Adipocyte (in vitro differentiated cells): ENCODE measurements at places on chromosomes 12 and 14.

DNA sequence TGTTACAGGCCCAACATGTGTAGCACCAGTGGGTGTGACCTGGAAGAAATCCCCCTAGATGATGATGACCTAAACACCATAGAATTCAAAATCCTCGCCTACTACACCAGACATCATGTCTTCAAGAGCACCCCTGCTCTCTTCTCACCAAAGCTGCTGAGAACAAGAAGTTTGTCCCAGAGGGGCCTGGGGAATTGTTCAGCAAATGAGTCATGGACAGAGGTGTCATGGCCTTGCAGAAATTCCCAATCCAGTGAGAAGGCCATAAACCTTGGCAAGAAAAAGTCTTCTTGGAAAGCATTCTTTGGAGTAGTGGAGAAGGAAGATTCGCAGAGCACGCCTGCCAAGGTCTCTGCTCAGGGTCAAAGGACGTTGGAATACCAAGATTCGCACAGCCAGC, 8.6 kb downstream of the BCL2L14 start:
- peak; percentile 3 for DNase-seq

DNA sequence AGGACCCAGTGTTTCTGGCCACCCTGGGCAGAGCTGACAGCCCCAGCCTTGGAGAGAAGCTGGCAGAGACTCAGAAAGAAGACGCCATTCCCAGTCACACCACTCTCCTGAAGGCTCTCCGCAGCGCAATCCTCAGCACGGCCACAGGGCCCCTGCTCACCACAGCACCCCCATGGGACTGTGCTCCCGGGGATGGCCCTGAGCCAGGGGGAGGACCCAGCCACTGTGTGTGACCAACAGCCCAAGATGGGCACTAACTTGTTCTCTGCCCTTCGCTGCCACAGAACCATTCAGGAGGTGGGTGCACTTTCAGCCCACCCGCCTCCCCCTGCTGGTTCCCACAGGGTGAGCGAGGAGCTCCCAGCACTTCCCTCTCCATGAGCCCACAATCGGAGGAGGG, 57.1 kb downstream of the CCNK start:
- no peak for DNase-seq

- DNase-seq: no peak
Measured at GRCh38 chr12:96183734-96184370, 10.3 kb upstream of the ELK3 start.

DNA sequence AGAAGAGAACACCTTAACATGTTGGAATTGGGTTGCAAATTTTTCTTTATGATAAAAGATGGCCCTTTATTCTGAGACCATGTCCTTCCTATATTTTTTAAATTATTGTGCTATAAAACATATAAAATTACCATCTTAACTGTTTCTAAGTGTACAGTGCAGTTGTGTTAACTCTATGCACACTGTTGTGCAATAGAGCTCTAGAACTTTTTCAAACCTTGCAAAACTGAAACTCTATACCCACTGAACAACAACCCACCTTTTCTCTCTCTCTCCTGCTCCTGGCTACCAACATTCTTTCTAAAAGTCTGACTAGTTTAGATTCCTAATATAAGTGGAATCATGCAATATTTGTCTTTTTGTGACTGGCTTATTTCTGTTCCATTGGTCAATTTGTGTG, 7.8 kb upstream of the CPM start:
- DNase-seq: no peak

DNA sequence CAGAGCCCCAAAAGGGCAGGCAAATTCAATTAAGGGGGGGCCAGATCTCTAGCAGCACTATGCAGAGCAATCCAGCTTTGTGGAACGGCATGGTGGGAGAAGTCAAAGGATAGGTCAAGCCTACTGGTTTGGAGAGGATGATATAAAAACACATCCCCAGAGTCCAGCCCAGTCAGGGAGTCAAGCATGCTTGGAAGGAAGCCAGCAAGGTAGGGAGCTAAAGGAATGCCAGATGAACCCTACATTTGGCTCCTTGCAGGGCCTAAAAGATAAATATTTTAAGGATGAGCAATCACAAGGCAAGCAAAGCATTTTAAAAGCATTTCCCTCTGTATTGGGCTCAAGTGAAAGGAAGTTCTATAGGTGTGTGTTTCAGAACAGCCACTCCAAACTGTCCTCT, 21.4 kb downstream of the KCTD10 start:
- no peak for DNase-seq

DNA sequence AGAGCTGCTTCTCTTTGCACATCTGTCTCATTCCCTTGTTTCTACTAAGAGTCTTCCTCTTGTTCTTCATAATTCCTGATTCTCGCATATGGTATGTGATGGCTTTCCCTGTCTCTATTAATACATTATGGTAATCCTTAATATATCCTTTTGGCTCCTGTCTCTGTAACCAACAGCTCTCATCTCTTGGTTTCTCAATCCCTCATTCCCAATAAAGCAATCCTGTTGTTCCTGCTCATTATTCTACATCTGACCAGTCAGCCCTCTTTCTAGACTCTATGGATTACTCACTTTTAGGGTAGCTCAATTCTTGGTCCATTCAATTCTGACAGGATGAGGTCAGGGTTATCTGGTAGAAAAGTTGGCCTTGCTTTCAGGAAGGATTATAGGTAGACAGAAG, 349.9 kb downstream of the LRIG3 start:
- no peak for DNase-seq

GRCh38 chr14:20853042-20853441, 38.1 kb upstream of the RNASE3 start:
- DNase-seq: no peak

- DNase-seq: no peak
Measured at GRCh38 chr12:85191-85666, 18.7 kb downstream of the IQSEC3 start.

GRCh38 chr14:59200195-59200594, 11.7 kb downstream of the DAAM1 start:
- no peak for DNase-seq

DNA sequence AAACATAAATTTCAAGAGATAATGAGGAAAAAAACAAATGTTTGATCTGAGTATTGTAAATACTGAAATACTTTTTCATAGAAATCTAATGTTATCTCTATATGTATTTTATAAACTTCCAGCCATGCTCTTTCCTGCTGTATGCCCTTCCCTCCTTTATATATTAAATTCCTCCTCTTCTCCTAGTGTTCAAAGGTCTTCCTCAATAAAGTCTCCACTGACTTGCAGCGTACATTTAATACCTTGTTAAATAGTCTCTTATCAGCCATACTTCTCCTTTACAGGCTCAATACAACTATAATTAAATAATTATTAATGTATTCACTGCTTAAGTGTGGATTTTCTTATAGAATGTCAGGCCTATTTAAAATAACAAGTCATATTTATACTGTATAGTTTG, 26.0 kb downstream of the ERGIC2 start:
- DNase-seq: no peak

DNA sequence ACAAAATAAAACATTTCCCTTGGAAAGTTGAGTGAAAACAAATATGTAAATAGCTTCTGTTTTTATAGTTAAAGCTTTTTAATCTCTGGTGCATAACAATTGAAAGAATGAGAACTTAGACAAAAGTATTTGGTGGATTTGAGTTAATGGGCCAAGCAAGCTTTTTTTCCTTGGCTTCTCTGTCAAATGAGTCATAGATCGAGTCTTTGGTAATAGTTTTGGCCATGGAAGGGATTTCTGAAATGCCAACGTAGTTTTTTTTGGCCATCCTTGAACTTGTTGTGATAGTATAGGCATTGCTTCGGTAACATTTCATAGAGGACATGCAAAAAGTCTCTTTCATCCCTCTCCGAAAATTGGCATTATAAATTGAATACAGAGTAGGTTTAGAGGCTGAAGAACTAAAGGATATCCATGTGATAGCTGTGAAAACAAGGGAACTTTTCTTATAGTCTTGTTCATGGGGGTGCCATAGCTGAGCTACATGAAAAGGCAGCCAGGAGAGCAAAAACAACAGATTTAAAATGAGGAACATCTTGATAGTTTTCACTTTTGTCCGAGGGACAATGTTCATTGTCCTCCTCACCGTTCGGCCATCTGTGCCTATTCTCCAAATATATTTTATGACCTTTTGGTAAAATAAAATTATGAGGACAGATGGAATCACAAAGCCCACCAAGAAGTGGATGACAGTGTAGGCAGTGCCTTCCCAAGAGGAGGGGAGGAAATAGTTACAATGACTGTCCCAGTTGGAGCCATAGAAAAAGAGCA, 34.7 kb downstream of the GPR19 start:
- peak; percentile 89 for DNase-seq

DNA sequence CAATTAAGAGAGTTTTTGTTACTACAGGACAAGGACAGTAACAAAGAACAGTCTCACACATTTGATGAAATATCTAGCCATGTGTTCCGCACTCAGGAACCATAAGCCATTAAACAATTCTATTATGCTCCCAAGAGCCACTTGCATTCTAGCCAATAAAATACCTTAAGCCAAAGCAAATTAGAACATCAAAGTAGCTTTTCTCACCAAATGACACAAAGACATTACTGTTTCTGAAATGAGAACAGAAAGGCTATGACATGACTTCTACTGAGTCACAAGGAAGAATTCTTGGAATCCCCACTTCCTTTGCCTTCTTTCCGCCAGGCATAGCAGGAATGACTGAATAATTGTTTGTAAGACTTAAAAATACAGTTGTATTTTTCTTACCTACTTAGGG, 445.8 kb downstream of the ATP23 start:
- peak; percentile 28 for DNase-seq

DNA sequence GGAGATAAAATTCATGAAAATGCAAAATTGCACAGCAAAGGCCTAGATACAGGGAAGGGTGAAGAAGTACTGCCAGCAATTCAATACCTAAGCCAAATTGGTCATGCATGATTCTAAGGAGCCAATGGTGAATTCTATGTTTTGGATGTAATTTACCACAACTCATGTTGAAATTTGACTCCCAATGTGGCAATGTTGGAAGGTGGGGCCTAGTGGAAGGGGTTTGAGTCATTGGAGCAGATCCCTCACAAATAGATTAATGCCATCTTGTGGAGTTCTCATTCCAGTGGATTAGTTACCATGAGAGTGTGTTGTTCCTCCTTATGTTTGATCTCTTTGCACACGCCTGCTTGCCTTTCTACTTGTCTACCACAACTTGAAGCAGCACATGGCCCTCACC, 194.0 kb upstream of the ALG10 start:
- DNase-seq: no peak

DNA sequence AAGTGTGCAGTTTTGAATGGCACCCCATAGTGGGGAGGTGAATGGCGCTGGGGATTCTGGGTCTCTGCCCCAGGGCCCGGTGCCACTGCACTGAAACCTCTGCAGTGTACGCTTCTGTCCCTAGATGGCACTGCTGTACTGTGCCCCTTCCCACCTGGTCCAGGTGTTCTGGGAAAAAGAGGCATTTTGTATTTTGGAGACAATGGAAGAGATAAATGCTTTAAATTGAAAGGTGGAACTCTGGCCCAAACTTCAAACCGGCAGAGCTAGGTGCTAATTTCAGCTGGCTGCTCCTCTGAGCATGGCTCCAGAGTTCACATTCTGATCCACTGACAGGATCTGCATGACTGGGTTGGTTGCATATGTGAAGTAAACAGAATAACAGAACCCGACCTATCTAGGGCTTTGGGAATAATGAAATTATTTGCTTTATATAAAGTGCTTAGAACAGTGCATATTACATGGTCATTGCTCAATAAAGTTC, 52.2 kb downstream of the KRT80 start:
- peak; percentile 58 for DNase-seq

GRCh38 chr14:70890826-70891659, 16.2 kb upstream of the PCNX1 start:
- DNase-seq: no peak

GRCh38 chr12:132063491-132063890, 80.6 kb downstream of the DDX51 start:
- no peak for DNase-seq

DNA sequence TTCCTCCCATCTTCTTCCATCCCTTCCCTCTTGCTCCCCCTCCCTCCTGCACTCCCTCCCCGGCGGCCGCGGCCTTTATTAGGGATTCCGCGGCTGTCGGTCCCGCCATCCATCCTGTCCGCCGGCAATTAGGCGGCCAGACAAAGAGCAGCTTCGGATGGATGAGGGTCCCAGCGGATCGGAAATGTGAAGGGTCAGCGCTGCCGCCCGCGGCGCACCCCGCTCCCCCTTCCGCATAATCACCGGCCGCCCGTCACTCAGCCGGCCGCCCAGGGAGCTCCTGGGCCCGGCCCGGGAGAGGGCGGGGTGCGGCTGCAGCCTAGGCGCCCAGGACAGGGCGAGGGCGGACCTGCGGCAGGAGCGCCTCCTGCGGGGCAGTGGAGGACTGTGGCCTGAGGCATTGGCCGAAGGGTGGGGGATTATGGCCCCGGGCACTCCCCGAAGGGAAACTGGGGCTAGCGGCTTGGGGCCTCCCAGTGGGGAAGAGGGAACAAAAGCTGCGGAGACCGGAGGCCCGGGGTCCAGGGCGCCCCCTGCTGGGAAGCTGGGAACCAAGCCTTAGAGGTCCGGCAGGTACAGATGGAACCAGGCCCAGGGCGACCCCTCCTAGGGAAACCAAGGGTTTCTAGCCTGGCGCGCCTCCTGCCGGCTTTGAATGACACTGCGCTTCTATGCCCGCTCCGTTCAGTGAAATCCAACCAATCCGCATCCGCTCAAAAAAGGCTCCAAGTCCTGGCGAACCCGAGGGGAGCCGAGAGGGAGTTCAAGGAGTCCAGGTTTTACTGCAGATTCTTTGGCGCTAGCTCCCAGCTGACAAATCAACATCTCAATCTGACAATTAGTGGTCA, 4.4 kb upstream of the DNAJC22 start:
- DNase-seq: peak; percentile 88

DNA sequence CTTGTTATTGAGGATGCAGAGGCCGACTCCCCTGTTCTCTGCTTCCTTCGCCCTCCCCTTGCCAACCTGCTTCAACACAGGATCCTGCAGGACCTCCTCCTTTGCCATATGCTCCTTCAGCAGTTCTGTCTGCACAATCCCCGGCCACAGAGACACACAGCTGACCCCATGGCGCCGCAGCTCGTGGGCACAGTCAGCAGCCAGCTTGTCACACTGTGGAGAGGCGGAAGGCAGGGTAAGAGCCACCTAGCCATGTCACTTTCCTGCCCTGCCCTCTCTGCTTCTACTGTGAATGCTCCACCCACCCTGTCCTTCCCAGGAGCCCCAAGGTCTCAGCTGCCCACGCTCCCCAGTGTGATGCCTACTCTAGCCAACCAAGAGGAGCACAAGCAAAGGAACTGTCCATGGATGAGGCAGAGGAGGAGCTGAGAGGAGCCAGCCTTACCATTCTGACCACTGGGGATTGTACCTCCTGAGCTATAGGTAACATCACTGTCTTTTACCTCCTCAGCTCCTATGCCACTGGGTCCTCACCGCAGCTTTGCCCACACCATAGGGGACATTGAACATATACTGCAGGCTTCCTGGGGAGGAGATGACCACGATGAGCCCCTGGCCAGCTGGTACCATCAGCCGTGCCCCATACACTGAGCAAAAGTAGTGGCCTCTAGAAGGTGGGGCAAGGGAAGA, 7.3 kb downstream of the DHRS1 start:
- DNase-seq: no peak

DNA sequence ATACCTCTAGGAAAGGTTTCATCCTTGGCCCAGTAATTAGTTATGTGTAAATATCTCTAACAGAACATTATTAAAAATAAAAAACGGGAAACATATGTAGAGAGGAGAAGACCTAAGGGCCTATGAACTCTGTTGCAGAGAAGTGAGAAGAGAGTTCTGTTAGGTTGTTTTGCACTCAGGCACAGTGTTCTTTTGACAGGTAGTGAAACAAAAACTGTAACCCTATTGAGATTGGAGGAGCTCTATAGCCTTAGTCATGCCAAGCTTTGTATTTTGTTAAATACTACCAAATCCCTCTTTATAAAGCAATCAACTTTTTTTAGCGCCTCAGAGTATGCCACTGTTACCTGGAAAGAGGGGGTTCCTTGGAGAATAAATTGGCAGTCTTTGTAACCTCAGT, 77.6 kb downstream of the CNTN1 start:
- no peak for DNase-seq
